NCI-H2029 (cell line): ENCODE measurements at places on chromosomes 3 and 15.

GRCh38 chr3:119301662-119302061, 7.5 kb downstream of the ARHGAP31 start:
- no peak for DNase-seq

DNA sequence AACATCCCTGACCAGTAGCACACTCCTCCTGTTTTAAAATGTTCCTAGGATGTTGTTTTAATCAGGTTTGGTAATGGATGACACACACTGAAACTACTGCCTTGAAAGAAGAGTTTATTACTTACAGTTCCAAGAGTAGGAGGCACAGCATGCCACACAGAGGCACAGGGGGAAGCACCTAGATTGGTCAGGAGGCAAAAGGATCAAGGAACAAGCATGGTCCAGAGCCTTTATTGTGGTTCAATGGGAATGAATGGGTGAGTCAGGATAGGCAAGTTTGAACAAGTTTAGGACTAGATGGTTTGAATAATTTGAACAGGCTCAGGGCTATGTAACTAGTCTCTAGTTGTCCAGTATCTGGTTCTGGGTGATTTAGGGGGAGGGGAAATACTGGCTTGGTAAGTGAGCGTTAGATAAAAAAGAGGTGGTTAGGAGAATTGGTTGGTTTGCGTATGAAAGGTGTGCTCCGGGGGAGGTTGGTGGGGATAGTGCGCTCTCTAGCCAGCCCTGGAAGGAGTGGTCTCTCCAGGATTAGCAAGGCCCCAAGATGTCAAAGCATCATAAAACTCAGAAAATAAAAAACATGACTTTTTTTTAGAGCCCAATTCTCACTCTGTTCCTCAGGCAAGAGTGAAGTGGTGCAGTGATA, 35.1 kb downstream of the TMOD3 start:
- DNase-seq = no peak

- peak; percentile 90 for DNase-seq
Observed at GRCh38 chr15:69997813-69998212, 99.9 kb downstream of the TLE3 start.

- peak; percentile 69 for DNase-seq
Observed at GRCh38 chr3:182136008-182136910, 424.5 kb downstream of the SOX2 start.

- DNase-seq = no peak
Observed at GRCh38 chr15:42035435-42035761, 14.6 kb upstream of the PLA2G4E start.

- DNase-seq = no peak
Observed at GRCh38 chr3:51530485-51530884, 8.0 kb upstream of the RAD54L2 start.

GRCh38 chr15:99019558-99020540, 12.3 kb upstream of the PGPEP1L start:
- no peak for DNase-seq

GRCh38 chr3:183584246-183584913, 28.9 kb upstream of the KLHL6 start:
- no peak for DNase-seq
